Adipose tissue (tissue), 3 donors: ENCODE measurements at places on chromosomes 12 and 14. TPM values are rescaled to one million over a fixed set of nuclear protein-coding genes. Genes with fewer than 3 reads are reported as not detected.

RAPGEF3 gene
- polyA plus RNA-seq, result 57.9 TPM

ALDH2 gene
- 69.4 TPM for polyA plus RNA-seq

SERPINA12 gene
- polyA plus RNA-seq, result not detected

RFX4 gene
- polyA plus RNA-seq, result not detected

SRRM4 gene
- polyA plus RNA-seq, result not detected

RTL1 gene
- 0.01 TPM for polyA plus RNA-seq
